H4 (cell line): ENCODE measurements at places on chromosomes 1 and 21. TPM values are rescaled to one million over a fixed set of nuclear protein-coding genes. Genes with fewer than 3 reads are reported as not detected.

The RAB7B gene
- total RNA-seq: 1.9 and 3.8 TPM in 2 replicates

The FOXO6 gene
- total RNA-seq: 0.35 and 0.45 TPM in 2 replicates

The PDIK1L gene
- total RNA-seq: 5.7 and 7.3 TPM in 2 replicates

The EDARADD gene
- total RNA-seq: 1.1 and 3.7 TPM in 2 replicates

The TCHHL1 gene
- not detected in 2 replicates for total RNA-seq

The S100A14 gene
- not detected in 2 replicates for total RNA-seq

The BMP8B gene
- 0.08 and 0.19 TPM in 2 replicates for total RNA-seq

The LRRC7 gene
- total RNA-seq: 0.10 TPM in 1 of 2 replicates, not detected in the other

The CAPN8 gene
- not detected in 2 replicates for total RNA-seq

The CORT gene
- total RNA-seq: 0.41 TPM in 1 of 2 replicates, not detected in the other

The KIAA1614 gene
- total RNA-seq: not detected in 2 replicates

The SETD4 gene
- 14.6 and 18.0 TPM in 2 replicates for total RNA-seq

The NCSTN gene
- 61.7 and 72.0 TPM in 2 replicates for total RNA-seq

The NT5C1A gene
- total RNA-seq: 0.97 TPM in 1 of 2 replicates, not detected in the other

The FNDC5 gene
- total RNA-seq: 0.12 and 0.15 TPM in 2 replicates

The HCRTR1 gene
- total RNA-seq: not detected in 2 replicates

The GBP5 gene
- 0.25 TPM in 1 of 2 replicates, not detected in the other for total RNA-seq

The SLC1A7 gene
- total RNA-seq: 0.60 and 2.4 TPM in 2 replicates

The IFNLR1 gene
- 0.21 and 0.90 TPM in 2 replicates for total RNA-seq

The CFHR1 gene
- total RNA-seq: 0.39 and 0.41 TPM in 2 replicates

The CR1L gene
- not detected in 2 replicates for total RNA-seq

The HSD3B2 gene
- total RNA-seq: not detected in 2 replicates

The GJA5 gene
- 0.15 and 0.41 TPM in 2 replicates for total RNA-seq
